Breast epithelium (tissue), 4 donors: ENCODE measurements at places on chromosomes 2 and 18. TPM values are rescaled to one million over a fixed set of nuclear protein-coding genes. Genes with fewer than 3 reads are reported as not detected.

DNA sequence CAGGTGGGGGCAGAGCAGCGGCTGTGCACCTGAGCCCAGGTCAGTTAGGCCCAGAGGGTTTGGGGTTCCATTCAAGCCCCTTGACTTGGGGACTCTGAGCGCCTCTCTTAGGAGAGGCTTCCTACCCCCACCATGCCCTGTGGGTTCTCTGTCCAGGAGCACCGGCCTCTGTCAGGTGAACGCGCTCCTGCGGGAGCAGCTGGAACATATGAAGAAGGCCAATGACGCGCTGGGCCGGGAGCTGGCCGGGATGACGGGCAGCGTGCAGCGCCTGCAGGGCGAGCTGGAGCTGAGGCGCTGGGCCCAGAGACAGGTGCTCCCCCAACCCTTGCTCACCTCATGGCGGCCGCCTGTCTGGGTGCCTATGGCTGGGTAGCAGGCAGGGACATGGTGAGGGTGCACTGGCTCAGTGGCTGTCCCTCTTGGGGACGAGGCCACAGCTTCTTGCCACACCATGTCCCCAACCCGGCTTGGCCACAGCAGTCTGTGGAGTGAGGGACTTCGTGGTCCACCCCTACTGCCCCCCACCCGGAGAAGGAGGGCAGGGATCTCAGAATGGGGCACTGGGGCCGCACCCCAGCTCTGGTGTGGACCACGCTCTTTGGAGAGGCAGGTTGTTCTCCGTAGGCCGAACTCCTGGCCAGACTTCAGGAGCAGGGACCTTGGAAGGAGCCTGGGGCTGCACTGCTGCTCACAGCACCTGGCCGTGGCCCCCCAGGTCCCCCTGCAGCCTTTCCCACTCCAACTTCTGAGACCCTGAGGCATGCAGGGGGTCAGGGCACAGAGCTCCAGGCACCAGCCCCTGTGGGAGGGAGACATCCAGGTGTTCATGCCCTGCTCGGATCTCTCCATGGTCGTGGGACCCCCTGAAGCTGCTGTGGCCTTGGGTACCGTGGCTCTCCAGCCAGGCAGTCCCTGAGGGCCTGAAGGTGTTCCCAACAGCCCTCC is 19.7 kb downstream of the CROCC2 start:
- no peak for DNase-seq

CXCR1 gene
- total RNA-seq = 0.16 TPM

CABYR gene
- total RNA-seq = 5.9 TPM

HOXD1 gene
- 0.15 TPM for total RNA-seq

DNA sequence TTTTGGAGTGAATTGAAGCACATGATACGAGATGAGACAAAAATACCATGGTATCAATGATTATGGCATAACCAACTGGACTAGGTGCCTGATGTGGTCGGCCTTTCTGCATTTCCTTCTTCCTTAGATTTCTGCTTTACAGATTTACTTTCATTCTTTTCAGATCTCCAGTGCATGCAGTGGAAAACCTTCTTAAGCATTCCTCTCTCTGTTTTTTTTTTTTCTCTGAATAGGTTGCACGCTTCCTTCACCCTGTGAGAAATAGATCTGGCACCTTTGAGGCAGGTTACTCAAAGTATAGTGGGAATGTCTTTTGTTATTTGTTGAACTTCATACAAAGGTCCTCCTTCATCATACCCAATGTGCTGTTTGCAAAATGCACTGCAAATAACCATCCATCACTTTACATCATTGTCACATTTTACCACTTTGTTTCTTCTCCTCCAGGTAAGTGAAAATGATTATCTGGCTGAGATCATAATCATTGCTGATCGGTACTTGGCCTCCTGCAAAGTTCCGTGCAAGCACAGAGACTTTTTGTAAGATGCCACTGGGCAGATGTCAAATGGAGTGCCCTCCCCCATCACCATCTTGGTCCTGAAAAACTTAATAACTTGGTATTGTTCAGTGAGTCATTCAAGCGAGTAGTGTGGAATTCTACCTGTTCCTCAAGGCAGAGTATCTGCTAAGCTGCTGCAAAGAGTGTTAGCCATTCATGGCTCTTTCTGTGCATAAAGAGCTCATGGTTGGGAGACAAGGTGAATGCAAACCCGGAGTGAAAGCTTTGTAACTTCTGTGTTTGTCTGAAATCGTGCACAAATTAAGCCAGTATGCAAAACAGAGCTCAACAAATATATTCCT is 30.0 kb upstream of the KLHL14 start:
- no peak for DNase-seq

TSPYL6 gene
- not detected for total RNA-seq
